ENCODE measurements at places on chromosomes 3 and 15.

- DNase-seq, result no peak
Measured at GRCh38 chr3:125675791-125676190, 80.5 kb upstream of the OSBPL11 start.

DNA sequence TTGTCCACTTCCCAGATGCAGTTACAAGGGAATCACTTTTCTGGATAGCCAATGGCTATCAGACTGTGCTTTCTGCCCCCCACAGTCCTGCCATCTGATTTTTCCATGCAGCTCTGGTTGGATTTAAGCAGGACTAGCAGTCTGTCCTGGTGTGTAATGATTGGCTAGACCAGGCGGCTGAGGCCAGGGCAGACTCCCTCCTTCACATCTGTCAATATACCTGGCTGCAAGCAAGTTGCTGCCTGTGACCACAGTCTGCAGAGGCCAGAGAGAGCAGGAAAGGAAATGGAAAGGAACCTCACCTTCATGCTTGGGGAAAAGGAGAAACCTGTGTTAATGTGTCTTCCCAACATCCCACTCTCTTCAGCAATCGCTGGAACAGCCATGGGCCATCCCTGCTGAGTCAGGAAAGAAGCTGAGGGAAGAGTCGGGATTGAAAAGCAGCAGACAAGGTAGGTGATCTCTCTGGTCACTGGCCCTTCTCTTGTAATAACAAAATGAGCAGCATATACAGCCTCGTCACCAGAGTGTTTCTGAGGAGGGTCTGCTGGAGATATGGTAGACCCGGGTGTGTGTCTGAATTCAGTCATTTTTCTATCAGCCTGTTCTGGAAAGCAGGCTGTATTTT, 126.7 kb upstream of the PHLDB2 start:
- DNase-seq, result no peak

GRCh38 chr3:81816473-81817250, 55.2 kb upstream of the GBE1 start:
- no peak for DNase-seq

- no peak for DNase-seq
Measured at GRCh38 chr3:31625358-31625757, 92.6 kb downstream of the STT3B start.

DNA sequence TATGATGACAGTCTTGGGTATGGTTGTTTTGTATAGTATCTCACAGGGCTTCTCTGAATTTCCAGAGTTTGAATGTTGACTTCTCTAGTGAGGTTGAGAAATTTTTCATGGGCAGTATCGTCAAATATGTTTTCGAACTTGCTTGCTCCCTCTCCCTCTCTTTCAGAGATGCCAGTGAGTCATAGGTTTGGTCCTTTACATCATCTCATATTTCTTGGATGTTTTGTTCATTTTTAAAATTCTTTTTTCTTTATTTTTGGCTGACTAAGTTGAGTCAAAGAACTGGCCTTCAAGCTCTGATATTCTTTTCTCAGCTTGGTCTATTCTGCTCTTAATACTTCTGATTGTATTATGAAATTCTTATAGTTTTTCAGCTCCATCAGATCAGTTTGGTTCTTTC, 282.3 kb upstream of the NECTIN3 start:
- no peak for DNase-seq

DNA sequence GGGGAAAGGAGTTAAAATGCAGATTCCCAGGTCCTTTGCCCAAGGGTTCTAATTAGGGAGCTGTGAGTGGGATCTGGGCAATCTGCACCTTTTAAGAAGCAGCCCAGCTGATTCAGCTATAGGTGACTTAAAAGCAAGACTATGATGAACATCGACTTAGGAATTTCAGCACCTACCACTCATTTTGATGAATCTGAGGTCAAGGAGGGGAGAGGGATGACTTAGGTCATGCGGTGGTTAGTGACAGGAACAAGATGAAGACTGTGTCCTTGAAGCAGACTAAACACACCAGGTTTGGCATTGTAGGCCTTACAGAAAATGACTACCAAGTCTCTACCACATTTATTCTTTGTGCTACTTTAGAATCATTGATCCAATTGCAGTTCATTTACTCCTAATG, 196.3 kb downstream of the DTWD1 start:
- no peak for DNase-seq

- no peak for DNase-seq
Measured at GRCh38 chr15:33113666-33114373, 80.7 kb downstream of the FMN1 start.

DNA sequence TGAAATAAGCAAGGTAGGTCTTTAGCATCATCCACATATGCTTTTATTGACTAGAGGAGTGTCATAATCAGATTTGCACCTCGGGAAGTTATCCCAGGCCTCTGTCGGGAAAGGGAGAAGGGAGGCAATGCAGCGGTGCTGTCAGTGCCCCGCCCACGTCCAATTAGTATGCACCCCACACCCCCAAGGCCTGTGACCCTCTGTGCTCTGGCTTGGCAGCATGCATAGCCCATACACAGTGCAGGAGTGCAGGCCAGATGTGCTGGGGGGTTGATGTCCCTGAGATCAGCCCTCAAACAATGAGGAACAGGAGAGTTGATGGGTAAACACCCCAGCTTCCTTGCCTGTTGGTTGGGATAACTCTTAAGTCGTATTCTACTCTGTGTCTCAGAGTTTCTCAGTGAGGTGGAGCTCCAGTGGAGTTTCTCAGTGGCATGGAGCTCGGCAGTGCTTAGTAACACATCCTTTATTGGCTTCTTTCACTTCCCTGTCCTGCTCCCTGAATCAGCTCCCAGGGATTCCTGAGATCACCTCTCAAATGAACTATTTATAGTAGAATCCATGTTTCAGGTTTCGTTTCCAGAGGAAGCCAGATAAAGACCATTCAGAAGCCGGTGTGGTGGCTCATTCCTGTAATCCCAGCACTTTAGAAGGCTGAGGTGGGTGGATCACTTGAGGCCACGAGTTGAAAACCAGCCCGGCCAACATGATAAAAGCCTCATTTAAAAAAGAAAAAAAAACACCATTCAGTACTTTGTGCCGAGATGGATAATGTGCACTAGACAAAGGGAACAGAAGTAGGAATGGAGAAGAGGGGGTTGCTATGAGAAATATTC, 26.7 kb upstream of the NDUFB4 start:
- DNase-seq, result no peak

DNA sequence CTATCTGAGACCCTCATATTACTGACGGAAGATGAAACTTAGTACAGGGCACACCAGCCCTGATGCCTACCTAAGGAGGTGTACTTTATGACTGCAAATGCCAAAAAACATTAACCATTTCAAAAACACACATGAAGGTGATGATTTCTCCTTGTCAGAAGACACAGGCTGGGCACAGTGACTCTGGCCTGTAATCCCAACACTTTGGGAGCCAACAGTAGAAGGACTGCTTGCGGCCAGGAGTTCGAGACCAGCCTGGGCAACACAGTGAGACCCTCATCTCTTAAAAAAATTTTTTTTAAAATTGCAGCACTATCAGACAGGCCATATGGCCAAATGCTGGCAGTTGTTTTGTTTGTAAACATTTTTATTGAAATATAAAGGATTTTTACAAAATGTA, 73.5 kb downstream of the LRIG1 start:
- no peak for DNase-seq

DNA sequence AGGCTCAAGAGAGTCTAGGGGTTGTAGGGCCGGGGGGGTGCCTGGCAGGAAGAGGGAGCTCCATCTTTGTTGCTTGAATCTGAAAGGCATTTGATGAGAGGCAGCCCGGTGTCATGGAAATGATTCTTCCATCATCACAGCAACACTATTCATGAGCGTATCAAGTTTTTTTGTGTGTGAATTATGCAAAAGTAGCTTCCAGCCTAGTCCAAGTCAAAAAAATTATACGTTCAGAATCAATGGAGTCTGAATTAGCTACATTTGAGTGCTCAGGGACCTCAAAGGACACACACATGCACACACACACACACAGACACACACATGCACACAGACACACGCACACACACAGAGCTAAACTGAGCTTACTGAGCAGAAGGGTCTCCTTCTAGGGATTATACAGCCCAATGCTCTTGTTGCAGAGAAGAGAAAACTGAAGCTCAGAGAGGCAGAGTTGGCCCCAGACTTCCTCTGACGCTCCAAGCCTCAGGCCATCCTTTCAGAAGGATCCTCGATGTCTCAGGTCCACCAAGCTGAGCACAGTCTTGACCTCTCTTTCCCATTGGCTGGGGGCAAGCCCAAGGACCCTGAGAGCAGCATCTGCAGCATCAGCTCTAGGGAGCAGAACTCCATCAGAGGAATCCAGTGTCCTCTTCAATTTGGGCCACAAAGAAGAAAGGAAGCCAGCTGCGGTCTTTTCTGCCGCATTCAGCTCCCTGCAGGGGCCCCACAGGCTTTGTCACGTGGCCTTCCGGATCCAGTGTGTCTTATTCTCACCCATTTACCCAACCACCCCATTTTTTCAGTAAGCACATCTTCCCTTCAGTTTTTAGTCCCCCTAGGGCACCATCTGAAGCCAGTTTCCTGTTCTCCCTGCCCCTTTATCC, 228.0 kb downstream of the UACA start:
- DNase-seq, result no peak

DNA sequence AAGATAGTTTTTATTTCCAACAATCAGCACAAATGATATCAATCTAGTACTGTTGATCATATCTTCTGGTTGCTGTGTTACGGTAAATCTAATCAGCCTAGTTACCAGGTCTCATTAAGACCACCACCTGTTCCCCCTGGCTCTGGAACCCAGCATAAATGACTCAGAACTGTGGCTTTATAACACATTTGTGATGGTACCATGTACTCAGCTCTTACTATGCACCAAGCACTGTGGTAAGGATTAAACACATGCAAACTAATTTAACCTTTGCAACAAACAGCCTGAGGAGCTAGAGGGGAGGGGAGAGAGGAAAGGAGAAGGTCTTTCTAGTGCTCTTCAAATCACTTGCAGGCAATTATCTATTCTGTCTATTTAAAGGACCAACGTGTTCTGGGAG, 173.9 kb upstream of the LMCD1 start:
- no peak for DNase-seq

DNA sequence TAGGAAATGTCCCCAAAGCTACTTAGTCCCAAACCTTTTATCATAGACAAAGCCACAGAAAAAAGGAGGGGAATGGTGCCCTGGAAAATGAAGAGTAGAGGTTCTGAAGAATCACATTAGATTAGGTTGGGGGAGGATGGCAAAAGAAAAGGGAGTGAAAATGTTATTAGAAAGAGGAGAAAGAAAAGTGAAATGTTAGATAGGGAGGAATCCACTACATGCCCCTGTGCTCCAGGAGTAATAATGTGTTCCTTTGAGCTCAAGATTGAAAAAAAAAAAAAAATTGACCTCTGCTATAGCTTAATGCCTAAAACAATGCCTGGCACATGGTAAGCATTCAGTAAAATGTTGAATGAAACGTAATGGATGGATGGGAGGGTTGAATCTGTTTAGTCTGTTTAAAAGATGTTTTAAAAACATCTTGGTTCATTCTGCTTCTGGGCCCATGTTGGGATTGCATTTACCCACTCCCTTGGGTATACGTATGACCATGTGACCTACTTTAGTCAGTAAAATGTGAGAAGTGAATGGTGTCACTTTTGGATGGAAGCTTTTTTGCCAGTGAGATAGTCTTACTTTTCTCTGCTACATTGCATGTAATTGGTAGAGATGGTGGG, 19.0 kb downstream of the MAPK6 start:
- no peak for DNase-seq

- no peak for DNase-seq
Measured at GRCh38 chr15:43441316-43441715, 51.6 kb downstream of the TP53BP1 start.

DNA sequence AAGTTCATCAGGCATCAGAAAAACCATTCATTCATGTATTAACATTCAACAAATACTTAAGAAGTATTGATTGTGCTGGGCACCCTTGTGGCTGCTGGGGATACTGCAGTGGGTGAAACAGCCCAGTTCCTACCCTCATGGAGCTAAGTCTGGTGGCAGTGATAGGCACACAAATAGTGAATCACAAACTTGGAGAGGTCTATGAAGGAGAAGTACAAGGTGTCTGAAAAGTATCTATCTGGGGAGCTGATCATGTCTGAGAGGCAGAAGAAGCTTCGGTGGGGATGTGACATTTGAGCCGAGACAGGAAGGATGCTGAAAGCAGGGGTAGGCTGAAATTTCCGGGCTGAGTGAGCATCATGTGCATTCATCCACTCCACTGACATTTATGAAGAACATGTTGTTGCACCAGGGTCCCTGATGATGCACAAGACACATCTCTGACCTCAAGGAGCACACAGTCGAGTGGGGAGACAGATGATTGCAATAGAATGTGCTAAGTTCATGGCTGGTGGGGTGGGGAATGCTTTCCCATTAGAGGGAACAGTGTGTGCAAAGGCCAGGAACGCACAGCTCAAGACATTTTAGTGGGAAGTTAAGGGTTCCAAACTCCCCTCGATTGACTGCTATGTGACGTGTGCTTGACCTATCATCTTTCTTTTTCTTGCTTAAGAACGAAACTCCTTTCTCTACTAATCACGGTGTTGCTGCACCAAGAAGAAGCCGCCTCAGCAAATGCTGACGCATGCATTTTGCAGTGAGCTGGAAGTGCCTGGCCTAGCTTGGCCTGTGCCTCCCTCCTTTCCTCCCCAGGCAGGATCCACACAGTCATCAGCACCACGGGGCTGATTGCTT, 309.1 kb upstream of the ICE2 start:
- DNase-seq, result no peak

GRCh38 chr15:45660231-45660979, 25.6 kb downstream of the SQOR start:
- DNase-seq, result no peak
